ENCODE measurements at places on chromosomes 7 and 10.

- no peak for DNase-seq
Observed at GRCh38 chr7:153588586-153588985, 463.6 kb upstream of the DPP6 start.

GRCh38 chr10:132724446-132724845 is 61.5 kb downstream of the NKX6-2 start:
- no peak for DNase-seq

- DNase-seq, result no peak
Observed at GRCh38 chr10:22825841-22826240, 102.0 kb upstream of the ARMC3 start.

GRCh38 chr10:114017873-114018272 is 25.8 kb upstream of the ADRB1 start:
- no peak for DNase-seq

GRCh38 chr7:92732316-92733036 is 103.9 kb downstream of the CDK6 start:
- no peak for DNase-seq

- no peak for DNase-seq
Observed at GRCh38 chr7:108515013-108515412, 10.9 kb downstream of the PNPLA8 start.

DNA sequence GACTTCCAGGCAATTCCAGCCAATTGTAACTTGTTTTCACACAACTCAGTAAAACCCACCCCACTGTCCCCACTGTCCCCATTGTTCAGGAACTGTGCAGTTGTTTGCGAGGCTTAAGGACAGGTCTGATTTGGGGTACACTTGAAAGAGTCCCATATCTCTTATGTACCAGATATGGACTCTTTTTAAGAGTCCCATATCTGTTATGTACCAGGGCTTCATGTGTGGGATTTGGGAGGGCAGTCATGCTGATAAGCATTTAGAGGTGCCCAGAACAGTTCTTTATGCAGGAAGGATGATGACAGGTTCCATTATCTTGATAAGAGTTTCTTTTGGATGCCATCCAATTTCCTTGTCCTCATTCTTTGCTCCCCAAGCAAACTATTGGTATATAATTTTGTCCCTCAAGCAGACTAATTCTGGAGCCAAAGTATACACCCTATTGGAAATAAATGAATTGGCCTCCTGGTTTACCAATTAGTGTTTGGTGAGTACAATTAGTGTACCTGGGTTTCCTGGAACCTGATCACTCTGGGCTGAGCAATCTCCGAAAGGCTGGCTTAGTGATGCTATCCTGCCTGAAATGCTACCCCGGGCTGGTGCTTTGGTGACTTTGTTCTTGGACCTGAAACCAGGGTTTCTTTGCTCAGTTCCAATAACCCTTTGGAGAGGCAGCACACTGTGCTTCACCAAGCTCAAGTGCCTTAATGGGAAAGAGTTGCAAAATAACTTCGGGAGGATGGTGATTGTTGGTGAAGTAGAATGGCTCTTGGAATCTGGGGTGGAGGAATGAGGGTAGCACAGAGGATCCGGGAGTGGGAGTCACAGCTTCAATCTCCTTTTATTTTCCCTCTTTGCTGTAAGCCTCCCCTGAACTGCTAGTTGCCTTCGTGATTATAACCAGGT is 6.2 kb upstream of the DMBT1 start:
- no peak for DNase-seq

DNA sequence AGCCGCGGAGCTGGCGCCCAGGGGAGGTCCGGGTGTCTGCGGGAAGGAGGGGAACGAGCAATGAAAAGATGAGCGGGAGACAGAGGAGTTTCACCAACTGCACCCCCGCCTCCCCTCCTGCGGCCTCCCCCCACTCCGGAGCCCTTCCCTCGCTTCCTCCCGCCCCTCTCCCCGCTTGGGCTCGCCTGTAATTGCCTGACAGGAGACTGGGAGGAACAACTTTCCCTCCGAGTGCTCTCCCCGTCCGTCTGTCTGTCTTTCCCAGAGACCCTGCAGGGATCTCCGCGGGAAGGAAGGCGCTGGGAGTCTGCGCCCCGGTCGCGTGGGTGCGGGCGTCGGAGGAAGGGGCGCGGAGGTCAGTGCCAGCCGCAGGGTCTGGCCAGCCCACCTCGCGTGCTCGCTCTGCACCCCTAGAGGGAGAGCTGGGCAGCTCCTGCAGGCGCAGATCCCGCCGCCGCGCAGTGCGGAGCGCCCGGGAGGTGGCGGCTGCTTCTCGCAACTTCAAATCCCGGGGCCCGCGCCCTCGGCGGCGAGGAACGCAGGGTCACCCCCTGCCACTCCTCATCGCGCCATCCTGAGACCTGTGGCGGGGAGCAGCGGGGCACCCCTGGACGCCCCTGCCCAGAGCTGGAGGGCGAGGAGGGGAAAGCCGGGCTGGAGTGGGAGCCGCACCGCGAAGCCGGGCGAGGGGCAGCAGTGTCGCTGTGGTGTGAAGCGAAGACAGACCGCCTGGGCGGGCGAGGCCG is 511 bp upstream of the NRP1 start:
- DNase-seq, result no peak

DNA sequence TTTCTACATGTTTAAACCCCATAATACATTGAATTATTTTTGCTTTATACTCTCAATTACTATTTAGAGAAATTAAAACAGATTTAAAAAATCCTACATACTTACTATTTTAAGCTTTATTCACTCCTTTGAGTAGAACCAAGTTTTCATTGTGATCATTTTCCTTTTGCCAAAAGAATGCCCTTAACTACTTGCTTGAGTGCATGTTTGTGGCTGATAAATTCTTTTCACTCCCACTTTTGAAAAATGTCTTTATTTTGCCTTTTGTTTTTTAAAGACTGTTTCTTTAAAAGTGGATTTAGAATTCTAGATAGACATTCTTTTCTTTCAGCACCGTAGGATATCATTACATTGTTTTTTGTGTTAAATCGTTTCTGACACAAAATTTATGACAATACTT is 22.3 kb upstream of the AGR3 start:
- DNase-seq, result no peak

DNA sequence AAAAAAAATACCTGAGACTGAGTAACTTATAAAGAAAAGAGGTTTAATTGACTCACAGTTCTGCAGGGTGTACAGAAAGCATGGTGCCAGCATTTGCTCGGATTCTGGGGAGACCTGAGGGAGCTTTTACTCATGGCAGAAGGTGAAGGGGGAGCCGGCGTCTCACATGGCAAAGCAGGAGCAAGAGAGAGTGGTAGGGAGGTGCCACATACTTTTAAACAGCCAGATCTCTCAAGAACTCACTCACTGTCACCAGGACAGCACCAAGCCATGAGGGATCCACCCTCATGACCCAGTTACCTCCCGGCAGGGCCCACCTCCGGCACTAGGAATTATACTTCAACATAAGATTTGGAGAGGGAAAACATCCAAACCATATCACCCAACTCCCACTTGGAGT is 25.8 kb downstream of the MSRB2 start:
- DNase-seq, result no peak

- no peak for DNase-seq
Observed at GRCh38 chr10:74282848-74283210, 131.8 kb downstream of the ADK start.

DNA sequence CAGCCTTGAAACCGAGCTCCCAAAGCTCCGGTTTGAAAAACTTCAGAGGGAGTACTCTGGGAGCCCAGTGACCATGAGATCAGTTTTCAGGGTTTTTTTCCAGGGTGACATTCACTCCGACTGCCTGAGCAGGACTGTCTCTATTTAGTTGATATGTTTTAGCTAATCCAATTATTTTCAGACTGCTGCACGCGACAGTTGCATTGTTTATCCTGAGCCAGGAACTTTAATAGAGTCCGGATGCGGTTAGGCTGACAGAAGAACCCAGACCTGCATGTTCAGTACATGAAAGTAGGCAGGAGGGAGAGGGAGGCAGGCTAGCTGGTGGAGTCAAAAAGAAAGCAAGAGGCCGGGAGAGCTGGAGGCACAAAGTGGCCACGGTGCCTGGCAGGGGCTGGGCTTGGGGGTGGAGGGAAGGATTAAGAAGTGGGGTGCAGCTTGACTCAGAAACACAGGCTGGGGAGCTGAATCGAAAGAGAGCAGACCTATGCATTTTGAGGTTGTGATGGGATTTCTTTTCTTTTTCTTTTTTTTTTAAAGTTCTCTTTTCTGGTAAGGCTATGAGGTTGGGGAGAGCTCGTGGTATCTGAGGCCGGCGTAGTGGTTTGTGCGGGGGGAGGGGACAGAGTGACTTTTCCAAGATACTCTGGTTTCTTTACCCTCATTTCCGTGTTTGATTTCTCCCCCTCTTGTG is 5.7 kb downstream of the GATA3 start:
- no peak for DNase-seq

- no peak for DNase-seq
Observed at GRCh38 chr7:80393786-80394185, 118.1 kb downstream of the GNAT3 start.

DNA sequence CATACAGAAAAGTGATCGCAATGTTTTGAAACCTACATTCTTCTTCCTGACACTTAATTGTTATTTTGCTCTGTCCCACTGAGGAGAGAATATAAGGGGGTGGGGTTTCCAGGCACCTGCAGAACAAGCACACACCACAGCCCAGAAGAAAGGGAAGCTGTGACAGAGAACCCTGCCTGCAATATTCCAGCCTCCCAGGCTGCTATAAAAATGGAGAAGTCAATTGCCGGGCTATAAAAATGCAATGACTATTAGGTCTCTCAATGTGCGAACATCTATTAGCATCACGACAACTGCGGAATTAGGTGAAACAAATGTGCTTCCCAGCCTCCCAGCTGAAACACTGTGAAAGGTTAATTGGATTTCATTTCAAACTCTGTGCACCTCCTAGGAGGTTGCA is 145.3 kb upstream of the FRMD4A start:
- no peak for DNase-seq

GRCh38 chr7:103680161-103681144 is 234.4 kb upstream of the SLC26A5 start:
- DNase-seq, result no peak

- no peak for DNase-seq
Observed at GRCh38 chr7:73907554-73908122, 46.7 kb downstream of the TMEM270 start.

- DNase-seq, result no peak
Observed at GRCh38 chr7:154686305-154686704, 316.6 kb downstream of the PAXIP1 start.

Measured in activated T-cell treated with anti-CD3 and anti-CD28 coated beads for 1 hour (primary cell).